ENCODE measurements at places on chromosomes 3 and 15.

- no peak for DNase-seq
Measured at GRCh38 chr3:128424508-128425069, 42.1 kb downstream of the DNAJB8 start.

DNA sequence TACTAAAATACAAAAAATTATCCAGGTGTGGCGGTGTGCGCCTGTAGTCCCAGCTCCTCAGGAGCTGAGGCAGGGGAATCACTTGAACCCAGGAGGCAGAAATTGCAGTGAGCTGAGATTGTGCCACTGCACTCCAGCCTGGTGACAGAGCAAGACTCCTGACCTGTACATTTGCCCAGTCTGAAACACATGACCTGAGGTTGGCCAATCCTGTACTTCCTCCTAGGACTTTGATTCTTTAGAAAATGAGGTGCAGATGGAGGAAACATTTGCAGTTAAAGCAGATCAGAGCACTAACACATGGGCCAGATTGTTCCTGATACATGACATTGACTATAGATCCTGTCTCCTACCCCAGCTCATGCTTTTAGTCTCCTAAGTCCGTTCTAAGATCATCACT, 28.9 kb upstream of the LPP start:
- DNase-seq: no peak

DNA sequence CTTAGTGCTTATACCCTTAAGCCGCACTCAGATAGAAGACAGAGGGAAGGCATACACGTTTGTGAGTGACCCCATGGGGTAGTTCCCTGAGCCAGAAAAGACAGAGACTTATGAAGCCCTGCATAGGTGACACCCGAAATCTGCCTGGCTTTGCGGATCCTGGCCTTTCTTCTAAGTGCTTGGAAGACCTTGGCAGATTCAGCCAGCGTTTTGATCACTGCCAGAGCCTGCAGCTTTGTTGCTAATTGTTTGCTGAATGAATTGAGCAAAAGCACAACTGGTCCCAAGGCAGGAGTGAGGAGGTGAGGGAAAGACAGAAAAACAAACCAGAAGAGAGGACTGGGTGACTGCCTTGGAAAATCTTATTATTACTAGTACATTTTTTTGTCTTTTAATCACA, 168.3 kb upstream of the ICE2 start:
- DNase-seq: no peak

GRCh38 chr3:177906578-177907229, 629.5 kb upstream of the KCNMB2 start:
- no peak for DNase-seq
